ENCODE measurements at places on chromosomes 6 and 20. TPM values are rescaled to one million over a fixed set of nuclear protein-coding genes. Genes with fewer than 3 reads are reported as not detected.

GRCh38 chr6:14804785-14805210 lies 441.1 kb upstream of the JARID2 start:
- H3K36me3 ChIP-seq = peaks cover 14% of the 10 kb centered on the region
- no peaks in the 10 kb centered on the region for H3K27me3 ChIP-seq
- no peak overlapping the region for H3K4me3 ChIP-seq
- no peak for DNase-seq
- peaks cover 20% of the 10 kb centered on the region for H3K4me1 ChIP-seq

- H3K4me1 ChIP-seq = peaks cover 5% of the 10 kb centered on the region
- DNase-seq = no peak
- H3K36me3 ChIP-seq = no peaks in the 10 kb centered on the region
- no peaks in the 10 kb centered on the region for H3K27me3 ChIP-seq
- no peak overlapping the region for H3K27ac ChIP-seq
These were observed 39.7 kb downstream of the SH3BGRL2 start for GRCh38 chr6:79670789-79671188.

Gene ZBP1
- total RNA-seq = not detected

Gene OPRM1
- not detected for total RNA-seq

DNA sequence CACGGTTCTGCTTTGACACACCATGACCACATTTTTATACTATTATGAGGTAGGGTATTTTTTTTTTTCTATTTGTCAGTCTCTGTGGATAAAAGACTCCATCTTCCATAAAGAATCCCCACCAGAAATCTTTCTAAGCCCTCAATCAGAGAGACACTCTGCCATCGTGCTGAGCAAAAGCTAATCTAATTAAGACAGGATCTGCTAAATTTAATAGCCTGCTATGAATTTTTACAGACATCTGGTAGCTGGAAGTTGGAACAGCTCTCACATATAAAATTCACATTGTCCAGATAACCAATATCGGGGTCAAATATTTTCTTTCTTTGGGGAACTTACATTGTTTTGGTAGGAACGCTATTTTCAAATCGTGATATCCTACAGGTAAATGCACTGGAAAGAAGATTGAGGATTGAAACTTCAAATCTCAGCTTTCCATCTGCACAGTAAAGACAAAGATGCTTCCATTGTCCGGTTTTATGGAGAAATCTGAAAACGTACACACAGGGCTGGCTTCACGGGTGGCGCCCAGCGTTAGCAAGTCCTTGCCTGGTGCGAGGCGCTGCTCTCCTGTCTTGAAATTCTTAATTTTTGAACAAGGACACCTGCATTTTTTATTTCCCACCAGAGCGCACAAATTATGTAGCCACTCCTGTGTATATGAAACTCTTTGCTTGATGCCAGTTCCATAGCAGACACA lies 573.8 kb upstream of the NOX3 start:
- no peaks in the 10 kb centered on the region for H3K4me1 ChIP-seq
- peaks cover 12% of the 10 kb centered on the region for H3K36me3 ChIP-seq
- H3K4me3 ChIP-seq = no peak overlapping the region
- H3K27me3 ChIP-seq = peaks cover 3% of the 10 kb centered on the region

All from glutamatergic neuron (in vitro differentiated cells).